ENCODE measurements at places on chromosomes 1 and 21.

DNA sequence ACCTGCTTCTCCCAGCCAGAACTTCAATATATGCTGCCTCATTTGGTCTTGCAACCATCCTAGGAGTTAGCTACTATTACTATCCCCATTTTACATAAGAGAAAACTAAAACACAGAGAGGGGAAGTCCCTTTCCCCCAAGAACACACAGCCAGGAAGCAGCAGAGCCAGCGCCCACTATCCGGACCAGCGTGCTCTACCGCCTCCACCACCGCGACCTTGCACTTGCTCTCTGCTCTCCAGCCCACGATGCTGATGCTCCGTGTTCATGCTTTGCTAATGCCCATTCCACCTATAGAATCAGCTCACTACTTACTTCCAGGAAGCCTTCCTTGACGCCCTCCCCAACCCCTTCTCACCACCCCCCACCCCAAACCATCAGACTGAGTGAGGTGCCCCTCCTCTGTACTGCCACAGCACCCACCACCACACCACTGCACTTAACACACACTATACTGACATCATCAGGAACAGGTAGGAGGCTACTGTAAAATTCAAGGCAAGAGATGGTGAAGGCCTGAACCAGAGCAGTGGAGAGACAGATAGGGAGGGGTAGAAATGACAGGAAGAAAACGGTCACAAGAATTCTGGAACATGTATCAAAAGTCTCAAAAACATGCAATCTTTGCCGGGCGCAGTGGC is 9.4 kb downstream of the TMEM53 start:
- no peak for DNase-seq

DNA sequence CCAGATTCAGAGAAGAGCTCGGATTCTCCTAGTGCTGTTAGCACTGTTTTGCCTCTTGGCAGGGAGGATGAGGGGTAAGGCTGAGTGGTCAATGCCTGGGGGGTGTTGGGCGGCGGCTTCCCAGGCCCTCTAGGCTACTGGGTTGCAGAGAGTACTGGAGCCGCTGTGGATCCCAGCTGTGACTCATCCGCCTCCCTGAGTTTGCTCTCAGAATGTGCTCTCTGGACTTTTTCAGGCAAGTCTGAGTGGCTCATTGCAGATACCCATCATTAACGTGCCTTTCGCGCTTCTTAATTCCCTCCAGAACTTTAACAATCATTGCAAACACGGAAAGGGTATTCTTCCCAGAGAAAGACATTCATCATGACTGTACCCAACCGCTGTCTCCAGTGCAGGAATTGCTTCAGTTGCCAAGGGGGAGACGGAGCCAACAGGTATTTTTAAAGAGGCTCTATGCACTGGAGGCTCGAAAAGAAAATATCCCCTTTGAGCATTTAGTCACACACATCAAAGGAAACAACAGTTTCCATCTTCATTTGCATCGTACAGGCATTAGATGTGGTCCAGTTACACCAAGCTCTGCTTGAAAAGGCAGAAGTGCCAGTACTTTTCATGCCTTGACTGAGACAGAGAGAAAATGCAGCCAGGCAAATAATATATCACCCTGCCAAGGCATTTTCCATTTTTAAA is 14.4 kb upstream of the CAMTA1 start:
- DNase-seq: peak; percentile 22

- no peak for DNase-seq
These were observed 417.3 kb downstream of the USH2A start for GRCh38 chr1:216005916-216006315.

GRCh38 chr1:182651339-182651724 is 33.1 kb downstream of the RGS8 start:
- no peak for DNase-seq

GRCh38 chr1:91872000-91872399 is 14.0 kb downstream of the TGFBR3 start:
- no peak for DNase-seq
